ENCODE measurements at places on chromosomes 5 and 9. TPM values are rescaled to one million over a fixed set of nuclear protein-coding genes. Genes with fewer than 3 reads are reported as not detected.

Gene YTHDC2
- total RNA-seq = 21.3 TPM

Gene PTPDC1
- 8.6 TPM for total RNA-seq

GRCh38 chr5:88877826-88878225 lies 5.2 kb downstream of the MEF2C start:
- no peak for DNase-seq

GRCh38 chr5:124512236-124512635 lies 234.2 kb downstream of the ZNF608 start:
- DNase-seq = no peak

DNA sequence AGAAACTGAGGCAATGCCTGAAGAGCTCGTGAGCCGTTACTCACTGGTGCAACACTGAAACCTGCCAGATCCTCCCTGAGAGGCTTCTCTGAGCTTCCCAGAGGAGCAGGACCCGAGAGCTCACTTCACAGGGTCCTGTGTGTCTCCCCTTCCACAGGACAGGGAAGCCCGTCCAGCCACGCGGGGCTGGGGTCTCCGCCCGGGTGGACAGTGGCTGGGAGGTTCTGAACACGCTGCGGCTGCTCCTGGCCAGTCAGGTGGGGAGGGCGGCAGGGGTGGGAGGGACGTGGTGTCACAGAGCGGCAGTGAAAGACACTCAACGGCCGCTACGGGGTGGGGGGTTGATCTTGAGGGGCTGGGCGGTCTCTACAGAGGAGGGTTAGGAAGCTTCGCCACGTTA lies 290 bp upstream of the ZDHHC11 start:
- no peak for DNase-seq

GRCh38 chr5:149240354-149240998 lies 31.2 kb upstream of the AFAP1L1 start:
- no peak for DNase-seq

- no peak for DNase-seq
These were observed 59.2 kb downstream of the HSD17B3 start for GRCh38 chr9:96242811-96243210.

GRCh38 chr5:134268919-134269318 lies 43.0 kb upstream of the PPP2CA start:
- DNase-seq = no peak

- DNase-seq = no peak
These were observed 4.9 kb upstream of the LRRC14B start for GRCh38 chr5:186091-187041.

DNA sequence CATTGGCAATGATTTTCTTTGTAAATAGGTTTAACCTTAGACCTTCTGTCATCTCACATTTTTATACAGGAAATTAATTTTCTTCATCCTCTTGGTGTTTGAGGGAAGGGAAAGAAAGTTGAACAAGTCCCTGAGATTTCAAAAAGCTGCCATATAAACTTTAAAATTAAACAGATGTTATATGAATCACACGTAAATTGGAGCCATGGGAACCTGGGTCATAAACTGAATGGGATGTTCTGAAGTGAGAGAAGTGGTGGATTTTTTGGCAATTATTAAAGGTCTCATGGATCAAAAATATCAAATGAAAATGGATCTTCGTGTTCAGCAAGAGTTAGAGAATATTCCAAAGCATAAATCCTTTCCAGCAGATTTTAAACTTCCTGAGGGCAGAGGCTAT lies 242.2 kb downstream of the DMRT2 start:
- no peak for DNase-seq
